ENCODE measurements at places on chromosomes 16 and 17. TPM values are rescaled to one million over a fixed set of nuclear protein-coding genes. Genes with fewer than 3 reads are reported as not detected.
A peak's percentile ranks its signal among the peaks of the same experiment; 100 is the strongest.

DNA sequence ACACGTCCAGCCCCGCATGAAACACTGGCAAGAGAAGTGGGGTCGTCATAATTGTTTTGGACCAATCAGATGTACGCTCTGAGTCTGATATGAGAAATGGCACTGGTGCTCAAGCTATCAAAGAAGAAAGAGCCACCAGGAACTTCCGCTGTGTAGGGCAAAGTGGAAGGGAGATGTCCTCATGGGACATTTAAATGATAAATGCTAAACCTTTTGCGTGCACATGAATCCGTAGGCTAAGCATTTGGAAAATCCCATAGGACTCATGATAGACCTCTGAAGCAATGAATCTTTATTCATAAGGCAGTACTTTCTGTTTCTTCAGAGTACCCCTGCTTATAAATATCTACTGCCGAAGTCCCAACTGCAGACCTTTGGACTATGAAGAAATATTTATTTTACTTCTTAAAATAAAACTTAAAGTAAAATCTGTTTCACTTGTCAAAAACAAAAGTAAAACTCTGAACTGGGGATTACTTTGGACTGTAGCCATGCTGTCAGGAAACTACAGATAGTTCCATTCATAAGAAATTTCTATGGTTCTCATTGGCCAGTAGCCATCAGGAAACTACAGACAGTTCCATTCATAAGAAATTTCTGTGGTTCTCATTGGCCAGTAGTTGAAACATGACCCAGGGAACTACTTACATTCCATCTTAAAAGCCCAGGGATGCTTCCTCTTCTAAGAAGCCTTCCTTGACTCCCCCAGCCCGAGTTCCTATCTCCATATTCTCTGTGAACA, 335.1 kb downstream of the HS3ST4 start:
- no peak for DNase-seq

Gene PRCD
- 0.02 TPM for total RNA-seq

Gene KRT15
- 6.3 TPM for total RNA-seq

Gene TBC1D3G
- not detected for total RNA-seq

Gene PIPOX
- total RNA-seq, result 0.71 TPM

DNA sequence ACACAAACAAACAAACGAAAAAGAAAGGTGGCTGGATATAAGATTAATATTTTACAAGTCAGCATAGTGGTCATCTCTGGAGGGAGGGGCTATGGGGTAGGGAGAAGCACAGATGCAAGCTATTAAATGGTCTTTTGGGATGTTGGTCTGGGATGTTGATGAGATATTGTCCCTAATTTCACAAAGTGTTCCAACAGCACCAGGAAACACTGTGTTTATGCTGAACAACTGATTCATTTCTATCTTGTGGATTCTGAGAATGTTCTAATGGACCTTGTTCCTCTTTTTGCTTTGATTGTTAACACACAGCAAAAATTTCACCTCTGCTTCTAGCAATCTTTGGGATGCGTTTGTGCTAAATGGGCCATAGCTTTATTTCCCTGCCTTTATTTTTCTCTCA, 9.7 kb downstream of the PECAM1 start:
- no peak for DNase-seq

DNA sequence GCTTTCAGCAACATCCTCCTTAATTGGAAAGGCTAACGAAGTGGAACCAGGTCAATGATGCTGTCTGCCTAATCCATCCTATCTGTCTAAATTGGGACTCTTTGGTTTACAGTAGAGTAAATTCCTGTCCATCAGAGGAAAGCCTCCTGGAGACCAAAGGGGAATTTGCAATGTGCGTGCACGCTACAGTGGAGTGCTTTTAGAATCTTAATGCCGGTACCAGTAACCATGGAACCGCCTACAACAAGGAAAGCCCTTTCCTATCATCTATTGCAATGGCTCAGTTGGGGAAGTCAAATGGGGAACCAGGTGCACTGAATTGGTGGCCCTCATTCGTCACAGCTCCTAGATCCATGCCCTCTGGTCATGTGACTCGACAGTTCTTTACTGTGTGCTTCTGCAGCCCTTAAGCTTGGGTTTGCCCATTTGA, 110.1 kb downstream of the XYLT1 start:
- DNase-seq, result no peak

DNA sequence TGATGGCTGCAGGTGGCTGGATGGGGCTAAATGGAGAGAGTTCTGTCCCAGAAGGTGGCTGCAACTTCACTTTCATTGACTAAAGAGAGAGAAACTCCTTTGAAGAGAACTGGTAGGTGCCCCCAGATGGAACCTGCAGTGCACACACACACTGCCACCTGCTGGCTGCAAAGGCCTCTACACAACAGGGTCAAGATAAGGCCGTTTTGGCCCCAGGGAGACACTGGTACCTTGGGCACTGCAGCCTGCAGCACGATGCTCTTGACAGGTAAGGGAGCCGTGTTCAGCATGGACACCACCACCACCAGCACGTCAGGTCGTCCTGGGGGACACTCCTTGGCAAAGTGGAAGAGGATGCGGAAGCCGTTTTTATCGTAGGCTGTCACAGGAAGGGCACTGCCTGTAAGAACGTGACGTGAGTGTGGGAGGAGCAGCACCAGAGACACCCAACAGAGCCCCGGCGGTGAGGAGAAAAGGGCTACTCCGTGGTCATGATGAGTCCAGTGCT, 22.7 kb downstream of the GGA3 start:
- DNase-seq, result peak; percentile 56

Gene DNAJC7
- 66.6 TPM for total RNA-seq

GRCh38 chr17:17966399-17966798, 5.8 kb downstream of the TOM1L2 start:
- DNase-seq, result no peak

DNA sequence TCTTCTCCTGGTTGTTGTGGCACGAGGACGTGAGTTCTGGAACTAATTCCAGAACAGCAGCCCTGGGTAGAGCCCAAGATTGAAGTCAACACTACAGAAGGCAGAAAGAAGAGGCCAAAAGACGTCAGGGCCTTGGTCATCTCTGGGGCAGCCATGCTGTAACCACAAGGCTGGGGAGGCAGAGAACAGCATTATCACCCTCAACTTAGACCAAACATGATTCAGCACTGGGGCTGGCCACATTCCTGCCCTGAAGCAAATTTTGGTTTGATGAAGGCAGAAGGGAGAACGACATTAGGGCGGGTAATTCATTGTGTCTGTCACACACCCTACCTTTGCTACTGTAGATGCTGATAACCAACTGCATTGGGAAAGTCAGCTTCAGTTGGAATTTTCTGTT, 9.7 kb upstream of the ALOX15B start:
- DNase-seq, result peak; percentile 93

GRCh38 chr16:10668322-10669045, 26.2 kb downstream of the TEKT5 start:
- no peak for DNase-seq
